ENCODE measurements at places on chromosomes 1 and 21. TPM values are rescaled to one million over a fixed set of nuclear protein-coding genes. Genes with fewer than 3 reads are reported as not detected.

- no peak for DNase-seq
Measured at GRCh38 chr1:75330624-75331023, 196.4 kb downstream of the LHX8 start.

DNA sequence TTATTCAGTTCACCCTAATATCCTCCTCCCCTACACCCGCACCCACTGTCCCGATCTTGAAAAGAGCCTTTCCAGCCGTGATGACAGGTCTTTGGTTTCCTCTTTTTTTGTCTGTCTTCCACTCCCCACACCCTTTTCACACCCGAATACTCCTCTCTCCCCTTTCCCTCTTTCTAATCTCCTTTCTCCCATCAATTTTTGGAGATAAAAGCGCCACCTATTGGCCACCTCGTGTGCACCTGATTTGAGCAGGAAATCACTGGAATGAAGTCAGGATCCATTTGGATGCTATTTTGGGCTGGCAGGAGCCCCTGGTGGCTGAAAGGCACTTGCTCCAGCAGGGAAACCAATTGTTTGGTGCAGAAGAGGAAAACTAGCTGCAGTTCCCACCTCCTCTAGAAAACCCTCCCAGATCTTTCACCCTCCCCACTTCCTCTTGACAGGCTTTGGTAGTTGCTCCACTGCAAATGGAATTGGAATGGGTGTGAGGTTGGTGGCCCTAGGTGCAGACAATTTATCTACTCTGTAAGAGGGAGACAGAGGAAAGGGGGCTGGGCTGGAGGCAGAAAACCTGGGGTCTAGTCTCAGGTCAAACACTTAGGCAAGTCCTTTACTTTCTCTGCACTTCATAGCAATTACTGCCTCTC lies 8.4 kb downstream of the FOXE3 start:
- DNase-seq, result no peak

- DNase-seq, result no peak
Measured at GRCh38 chr1:114453361-114453784, 57.6 kb downstream of the TRIM33 start.

DNA sequence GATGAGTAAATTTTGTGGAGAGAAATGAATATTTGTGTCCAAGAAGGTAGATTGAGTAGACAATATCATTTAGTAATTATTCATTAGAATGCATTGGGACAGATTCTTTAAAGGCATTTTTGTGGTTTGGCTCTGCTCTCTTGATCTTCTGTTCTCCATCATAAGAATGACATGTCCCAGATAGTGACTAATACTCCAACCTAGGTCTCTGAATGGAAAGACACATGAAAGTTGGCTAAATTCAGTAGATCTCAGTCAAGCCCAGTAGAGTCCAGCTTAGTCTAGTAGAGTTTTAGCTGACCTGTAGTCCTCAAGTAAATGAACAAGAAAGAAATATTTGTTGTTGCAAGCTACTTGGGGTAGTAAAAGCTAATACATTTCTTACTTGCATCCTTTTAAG lies 61.8 kb upstream of the DNAH14 start:
- DNase-seq, result no peak

DNA sequence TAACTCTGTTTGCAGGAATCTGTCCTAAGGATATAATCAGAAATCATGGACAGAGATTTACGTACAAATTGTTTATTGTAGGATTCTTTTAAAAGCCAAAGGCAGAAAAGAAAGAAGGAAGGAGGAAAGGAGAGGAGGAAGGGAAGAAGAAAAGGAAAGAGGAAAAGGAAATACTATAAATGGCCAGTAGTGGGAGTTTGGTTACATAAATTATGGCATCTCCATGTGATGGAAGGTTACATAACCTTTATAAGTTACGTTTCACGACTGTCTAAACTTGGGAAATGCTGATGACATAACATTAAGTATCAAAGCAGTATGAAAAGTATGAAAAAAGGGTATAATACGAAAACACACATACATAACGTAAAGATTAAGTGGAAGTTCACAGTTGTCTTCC lies 39.0 kb downstream of the SMYD2 start:
- DNase-seq, result no peak

DNA sequence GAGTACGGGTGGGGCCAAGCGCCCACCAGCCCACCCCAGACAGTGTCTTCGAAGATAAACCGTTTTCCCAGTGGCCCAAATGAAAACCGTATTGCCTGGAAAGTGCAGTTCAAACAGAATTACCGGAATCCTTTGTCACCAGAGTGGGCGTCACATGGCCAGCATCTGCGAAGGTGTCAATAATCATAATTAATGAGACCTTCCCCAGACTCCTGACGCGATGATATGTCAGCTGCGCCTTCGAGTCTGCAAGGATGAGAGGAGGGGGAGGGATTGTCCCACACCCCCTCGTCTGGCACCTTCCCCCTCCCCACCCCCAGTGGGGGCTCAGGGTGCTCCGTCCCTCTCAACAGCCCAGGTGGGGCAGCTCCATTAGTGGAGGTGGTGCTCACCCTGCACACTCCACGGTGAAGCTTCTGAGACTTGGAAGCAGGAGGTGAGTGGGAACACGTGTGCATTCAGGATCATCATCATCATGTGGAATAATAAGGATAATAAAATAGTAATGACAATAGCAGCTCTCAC lies 215.1 kb downstream of the PTPRU start:
- DNase-seq, result no peak

Gene KIAA1614
- 3.1 TPM for total RNA-seq
